Cortex of kidney (tissue), 1 donor: ENCODE measurements at places on chromosomes 4 and X.

GRCh38 chr4:121736735-121737351 lies 28.1 kb downstream of the SMIM43 start:
- no peak for DNase-seq

- no peak for DNase-seq
Measured at GRCh38 chr4:172109466-172109865, 296.3 kb downstream of the GALNTL6 start.

DNA sequence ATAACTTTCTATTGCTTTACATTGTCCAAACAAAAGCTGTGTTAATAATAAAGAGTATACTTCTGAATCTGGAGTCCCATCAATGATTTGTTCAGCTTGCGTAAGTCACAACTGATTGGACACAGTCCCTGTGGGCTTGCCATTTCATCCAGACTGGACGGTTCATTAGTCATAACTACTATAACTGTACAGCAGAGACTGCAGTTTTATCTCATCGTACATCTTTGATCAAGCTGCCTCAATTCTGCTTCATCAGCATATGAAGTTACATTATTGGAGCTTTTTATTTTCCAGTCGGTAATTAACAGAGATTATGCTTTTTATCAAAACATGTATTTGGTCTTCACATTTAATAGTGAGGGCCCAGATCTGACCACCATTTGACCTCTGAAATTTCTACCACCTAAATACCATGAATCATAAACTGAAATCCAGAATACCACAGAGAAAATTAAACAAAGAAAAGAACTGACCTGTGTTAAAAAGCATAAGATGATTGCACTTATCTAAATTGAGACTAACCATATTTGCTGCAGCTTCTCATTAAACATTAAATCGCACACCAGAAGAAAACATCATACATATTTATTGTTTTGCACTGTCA lies 12.5 kb upstream of the MAB21L2 start:
- no peak for DNase-seq

DNA sequence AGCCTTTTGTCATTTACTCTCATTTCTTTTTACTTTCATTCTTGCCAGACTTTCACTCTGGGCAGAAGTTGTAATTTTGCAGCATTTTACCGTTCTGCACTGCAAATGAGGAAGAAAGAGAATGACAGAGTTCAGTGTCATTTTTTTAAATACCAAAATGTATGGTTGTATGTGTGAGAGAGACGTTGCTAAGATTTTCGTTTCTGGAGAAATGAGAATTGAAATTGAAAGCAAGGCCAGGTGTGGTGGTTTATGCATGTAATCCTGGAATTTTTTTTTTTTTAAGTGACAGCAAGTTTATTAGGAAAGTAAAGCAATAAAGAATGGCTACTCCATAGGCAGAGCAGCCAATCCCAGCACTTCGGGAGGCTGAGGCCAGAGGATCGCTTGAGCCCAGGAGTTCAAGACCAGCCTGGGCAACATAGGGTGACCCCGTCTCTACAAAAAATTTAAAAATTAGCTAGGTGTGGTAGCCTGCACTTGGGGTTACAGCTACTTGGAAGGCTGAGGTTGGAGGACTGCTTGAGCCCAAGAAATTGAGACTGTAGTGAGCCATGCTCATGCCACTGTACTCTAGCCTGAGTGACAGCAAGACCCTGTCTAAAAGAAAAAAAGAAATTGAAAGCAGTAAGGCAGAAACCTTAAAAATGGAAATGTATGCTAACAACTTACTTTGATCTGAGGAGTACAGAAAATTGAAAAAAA lies 12.9 kb downstream of the DCK start:
- DNase-seq: no peak

GRCh38 chr4:69689599-69689998 lies 36.6 kb upstream of the UGT2A1 start:
- DNase-seq: no peak

GRCh38 chrX:39115166-39115565 lies 313.9 kb downstream of the MID1IP1 start:
- no peak for DNase-seq

DNA sequence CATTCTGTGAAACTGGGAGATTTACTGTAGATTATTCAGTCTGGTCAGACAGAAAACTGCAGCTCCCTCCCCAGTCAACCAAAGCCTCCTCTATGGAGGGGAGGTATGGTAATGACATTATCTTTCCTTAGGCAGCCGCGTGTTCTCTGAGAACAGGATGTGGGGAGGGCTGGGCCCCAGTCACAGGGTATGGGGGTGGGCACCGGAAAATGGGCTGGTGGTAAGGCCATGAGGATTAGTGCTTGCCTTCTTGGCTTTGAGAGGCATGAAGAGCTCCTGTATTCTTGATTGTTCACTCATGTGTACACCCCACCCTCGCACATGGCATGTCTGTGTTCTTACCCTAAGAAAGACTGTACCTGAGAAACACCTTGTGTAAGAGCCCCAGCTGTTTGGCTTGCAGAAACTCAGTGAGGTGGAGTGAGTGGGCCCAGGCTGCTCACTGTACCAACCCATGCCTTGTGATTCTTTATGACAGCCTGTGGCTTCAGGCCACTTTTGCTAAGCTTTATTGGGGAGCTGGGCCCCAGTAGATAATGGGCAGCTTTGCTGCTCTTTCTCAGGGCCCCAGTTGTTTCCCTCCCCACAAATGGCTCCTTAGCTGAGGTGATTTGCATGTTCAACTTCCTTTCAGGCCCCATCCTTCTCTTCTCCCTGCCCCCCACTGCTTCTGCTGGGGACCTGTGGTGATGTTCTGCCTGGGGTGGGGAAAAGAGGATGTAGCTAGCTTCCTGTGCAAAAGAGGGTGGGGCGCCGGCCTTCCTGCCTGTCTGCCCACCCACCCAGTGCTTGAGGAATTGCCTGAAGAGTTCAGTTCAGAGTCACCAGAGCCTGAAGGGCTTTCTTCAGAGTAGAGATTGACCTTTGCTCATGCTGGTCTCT lies 30.7 kb downstream of the MSN start:
- DNase-seq: no peak

- no peak for DNase-seq
Measured at GRCh38 chr4:83613023-83613422, 77.1 kb downstream of the GPAT3 start.

GRCh38 chr4:97953171-97953941 lies 189.9 kb downstream of the STPG2 start:
- no peak for DNase-seq

DNA sequence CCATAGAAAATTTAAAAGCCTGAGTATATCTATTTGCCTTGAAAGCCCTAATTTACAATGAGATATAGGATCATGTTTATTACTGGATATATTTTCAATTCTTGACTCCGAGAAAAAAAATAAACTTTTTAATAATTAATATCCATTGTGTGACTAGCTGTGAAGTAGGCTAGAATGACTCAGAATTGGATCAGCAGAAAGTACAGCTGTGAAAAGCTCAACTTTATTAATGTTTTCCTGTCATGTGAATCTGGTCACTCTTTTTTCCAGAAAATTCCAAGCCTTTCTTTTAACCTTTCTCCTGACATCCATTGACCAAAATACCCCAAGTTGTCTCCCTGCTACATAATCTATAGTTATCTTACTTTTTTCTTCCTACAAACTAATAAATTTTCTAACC lies 171.8 kb upstream of the PACRGL start:
- no peak for DNase-seq

DNA sequence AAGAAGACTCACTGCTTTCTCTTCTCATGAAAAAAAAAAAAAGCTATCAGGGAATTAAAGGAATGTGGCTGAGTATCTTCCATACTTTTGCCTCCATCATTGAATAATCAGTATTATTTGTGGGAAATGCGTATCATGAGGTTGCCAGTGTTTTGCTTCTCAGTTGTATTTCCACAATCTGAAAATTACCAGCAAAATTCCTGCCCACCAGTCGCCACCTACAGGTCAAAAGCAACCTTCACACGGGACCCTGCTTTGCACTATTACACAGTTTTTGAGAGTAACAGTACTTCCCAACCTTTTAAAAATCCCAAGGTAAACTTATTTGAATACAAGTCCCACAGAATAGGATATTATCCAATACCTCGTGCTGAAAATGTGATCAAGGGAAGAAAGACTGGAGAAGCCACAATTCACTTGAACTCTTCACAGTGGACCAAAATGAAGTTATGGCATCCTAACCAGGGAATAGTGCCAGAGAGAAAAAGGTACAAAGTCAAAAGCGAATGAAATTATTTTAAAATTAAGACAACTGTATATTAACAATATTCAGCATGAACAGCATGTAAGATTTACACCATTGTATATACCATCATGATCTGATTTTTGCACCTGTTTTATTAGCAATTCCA lies 30.4 kb downstream of the PGRMC1 start:
- DNase-seq: no peak

DNA sequence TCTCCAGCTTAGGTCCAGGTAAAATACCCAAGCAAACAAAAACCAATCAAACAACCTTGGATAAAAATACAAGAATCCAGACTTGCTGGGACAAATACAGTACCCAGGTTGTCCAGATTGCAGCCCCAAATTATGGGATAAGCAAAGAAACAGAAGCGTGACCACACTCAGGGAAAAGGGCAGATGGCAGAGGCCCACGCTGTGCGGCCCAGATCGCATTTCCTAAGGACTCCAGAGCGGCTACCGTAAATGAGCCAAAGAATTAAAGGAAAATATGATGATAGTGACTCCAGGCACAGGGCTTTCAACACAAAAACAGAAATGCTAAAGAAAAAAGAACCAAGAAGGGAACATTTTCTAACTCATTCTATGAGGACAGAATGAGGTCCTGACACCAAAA lies 50.3 kb downstream of the FGFRL1 start:
- no peak for DNase-seq

DNA sequence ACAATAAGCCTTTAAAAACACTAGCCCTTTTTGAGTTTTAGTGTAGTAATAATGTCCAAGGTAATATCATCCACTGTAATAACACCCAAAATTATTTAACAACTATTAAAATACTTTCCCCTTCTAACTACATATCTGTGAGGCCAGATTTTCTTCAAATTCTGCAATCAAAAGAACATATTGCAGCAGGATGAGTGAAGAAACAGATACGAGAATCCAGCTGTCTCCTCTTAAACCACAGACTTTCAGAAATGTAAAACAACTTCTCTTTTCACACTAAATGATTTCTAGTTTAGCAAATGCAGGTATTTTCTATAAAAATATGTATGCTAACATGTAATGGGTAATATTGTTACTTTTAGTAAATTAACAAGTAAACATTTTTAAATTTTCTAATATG lies 148.9 kb downstream of the PRDM5 start:
- DNase-seq: no peak

GRCh38 chrX:19721726-19722370 lies 165.6 kb downstream of the SH3KBP1 start:
- no peak for DNase-seq

GRCh38 chrX:41332408-41333002 lies 1.5 kb upstream of the DDX3X start:
- no peak for DNase-seq

- no peak for DNase-seq
Measured at GRCh38 chrX:101950581-101950980, 18.8 kb upstream of the ZMAT1 start.

GRCh38 chrX:121014826-121015225 lies 29.3 kb upstream of the CT47A1 start:
- DNase-seq: no peak

GRCh38 chr4:146349306-146349705 lies 135.0 kb downstream of the REELD1 start:
- no peak for DNase-seq

- no peak for DNase-seq
Measured at GRCh38 chr4:72679666-72680065, 110.6 kb upstream of the ADAMTS3 start.

- DNase-seq: no peak
Measured at GRCh38 chr4:38354872-38355271, 309.1 kb upstream of the KLF3 start.

- DNase-seq: no peak
Measured at GRCh38 chr4:155944516-155944915, 9.2 kb downstream of the CTSO start.

DNA sequence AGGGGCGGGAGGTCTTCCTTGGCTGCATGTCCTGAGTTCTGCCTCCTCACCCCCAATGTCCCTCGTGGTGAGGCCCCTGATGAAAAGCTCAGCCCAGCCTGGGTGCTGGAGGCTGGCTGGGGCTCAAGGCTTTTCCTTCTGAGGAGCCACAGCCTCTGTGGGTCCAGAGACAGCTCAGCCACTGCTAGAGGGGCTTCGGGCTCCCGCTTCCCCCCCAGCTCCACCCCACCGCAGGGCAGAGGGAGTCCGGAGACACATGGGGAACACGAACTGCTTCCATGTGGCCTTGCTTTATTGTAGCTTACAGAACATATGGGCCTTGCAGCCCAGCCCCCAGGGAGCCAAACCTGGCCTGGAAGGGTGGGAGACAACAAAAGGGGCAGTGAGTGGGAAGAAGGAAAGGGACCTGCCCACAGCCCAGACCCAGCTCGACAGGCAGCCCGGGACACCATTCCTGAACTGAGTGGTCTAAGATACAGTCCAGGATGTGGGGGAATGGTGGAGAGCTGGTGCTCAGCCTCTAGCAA lies 89.9 kb upstream of the NKX1-1 start:
- no peak for DNase-seq

DNA sequence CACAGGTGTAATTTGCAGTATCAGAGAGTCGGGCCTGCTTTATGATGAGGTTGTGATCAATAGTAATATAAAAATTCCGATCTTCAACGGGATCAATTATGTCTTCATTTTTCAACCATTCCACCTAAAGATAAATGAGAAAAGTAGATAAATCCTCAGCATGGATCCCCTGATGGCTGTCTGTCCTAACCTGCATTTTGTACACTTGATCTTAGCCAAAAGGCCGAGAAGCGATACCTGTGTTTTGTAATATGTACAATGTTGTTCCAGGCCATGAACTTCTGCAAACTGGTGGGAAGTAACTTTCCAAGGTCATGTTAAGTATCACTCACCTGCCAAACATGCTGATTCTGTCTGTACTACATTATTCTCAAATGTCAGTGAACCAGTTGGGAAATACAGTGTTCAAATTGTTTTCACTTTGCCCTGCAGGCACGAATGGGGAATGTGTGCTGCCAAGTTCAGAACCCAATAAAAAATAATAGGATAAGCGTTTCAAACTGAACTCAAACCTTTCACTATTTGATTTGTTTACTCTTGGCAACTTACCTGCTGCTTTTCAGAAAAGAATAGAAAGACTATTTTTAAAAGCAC lies 298.1 kb downstream of the UNC5C start:
- no peak for DNase-seq

DNA sequence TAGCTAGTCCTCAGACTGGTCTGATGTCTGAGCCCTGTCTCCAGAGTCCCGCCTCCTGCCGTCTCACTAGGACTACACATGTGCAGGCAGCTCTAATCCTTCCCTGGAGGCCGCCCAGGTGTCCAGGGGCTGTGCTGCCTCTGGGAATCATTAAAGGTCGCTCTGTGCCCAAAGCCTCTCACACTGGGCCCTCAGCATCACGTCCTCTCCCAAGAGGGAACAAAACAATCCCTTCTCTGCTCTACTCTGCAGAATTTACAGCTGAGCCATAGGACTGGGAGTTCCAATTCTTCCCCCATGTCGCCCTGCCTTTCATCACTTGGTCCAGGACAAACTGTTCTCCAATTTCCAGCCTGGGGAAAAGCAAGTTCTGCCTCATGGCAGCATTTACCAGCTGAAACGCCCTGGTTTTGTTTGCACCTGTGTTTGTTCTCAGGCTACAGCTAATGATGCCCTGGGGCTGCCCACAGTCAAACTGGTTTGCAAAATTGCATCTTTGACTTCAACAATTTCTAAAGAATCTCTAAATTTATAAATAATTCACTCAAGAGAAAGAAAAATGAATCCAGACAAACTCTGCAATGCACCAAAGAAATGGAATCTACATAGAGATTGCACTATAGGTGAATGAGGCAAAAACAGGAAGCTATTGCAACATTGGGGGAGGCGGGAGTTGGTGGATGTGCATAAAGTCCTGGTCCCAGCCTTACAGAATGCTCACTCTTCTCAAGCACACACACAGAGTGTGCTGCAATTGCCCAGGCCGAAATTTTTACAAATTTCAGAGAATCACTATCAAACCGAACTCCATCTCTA lies 7.2 kb upstream of the MRFAP1 start:
- DNase-seq: no peak
